ENCODE measurements at places on chromosomes 1 and 21.

DNA sequence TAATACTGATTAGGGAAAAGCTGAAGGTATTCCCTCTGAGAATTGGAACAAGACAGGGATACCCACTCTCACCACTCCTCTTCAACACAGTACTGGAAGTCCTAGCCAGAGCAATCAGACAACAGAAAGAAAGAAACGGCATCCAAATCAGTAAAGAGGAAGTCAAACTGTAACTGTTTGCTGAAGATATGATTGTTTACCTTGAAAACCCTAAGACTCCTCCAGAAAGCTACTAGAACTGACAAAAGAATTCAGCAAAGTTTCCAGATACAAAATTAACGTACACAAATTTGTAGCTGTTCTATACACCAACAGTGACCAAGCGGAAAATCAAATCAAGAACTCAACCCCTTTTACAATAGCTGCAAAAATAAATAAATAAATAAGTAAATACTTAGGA is 78.6 kb downstream of the EXTL2 start:
- DNase-seq = no peak

- DNase-seq = no peak
Observed at GRCh38 chr1:16122916-16123315, 33.0 kb downstream of the EPHA2 start.

- no peak for DNase-seq
Observed at GRCh38 chr21:46109313-46110221, 11.7 kb downstream of the COL6A2 start.

DNA sequence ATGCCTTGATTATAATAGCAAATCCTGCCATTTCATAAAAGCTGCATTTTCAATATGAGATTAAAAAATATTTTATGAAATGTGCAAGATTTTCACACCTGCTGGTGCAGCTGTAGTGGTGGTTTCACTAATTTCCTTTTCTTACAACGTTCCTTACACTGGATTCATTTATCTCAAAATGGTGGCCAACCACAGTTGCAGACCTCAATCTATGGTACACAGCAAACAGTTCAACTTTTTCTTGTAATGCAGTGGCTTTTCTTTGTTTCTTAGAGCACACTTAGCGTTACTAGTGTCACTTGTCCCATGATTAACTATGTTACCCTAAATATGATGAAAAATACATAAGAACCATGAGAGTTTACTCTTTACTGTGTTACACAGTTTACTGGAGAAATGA is 32.7 kb downstream of the FCER1A start:
- DNase-seq = no peak

DNA sequence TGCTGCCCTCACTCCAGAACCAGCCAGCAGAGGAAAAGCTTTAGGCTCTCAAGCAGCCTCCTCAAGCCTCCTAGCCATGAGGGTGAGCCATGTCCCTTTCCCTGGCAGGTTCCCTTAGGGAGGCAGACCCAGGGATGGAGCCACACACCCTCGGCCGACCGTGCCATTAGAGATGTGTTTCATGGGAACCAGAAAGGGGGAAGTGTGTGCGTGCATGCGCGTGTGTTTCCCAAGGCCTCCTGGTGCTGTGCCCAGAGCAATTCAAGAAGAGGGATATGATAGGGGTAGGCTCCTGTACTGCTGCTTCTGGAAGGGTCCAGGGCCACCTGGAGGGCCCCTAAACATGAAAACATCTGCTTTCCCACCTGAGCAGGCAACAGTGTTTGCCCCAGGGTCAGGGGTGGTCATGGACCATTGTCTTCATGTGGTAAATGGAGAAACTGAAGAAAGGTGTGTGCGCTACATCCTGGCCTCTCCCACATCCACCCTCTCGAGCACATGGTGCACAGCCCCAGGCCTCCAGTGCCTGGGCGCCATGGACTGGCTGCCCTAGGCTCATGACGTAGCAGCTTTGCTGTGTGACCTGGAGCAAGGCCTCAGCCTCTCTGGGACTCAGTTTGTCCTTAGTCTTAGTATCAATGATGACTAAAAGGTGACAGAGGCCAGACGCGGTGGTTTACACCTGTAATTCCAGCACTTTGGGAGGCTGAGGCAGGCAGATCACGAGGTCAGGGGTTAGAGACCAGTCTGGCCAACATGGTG is 48.1 kb downstream of the SYF2 start:
- no peak for DNase-seq

DNA sequence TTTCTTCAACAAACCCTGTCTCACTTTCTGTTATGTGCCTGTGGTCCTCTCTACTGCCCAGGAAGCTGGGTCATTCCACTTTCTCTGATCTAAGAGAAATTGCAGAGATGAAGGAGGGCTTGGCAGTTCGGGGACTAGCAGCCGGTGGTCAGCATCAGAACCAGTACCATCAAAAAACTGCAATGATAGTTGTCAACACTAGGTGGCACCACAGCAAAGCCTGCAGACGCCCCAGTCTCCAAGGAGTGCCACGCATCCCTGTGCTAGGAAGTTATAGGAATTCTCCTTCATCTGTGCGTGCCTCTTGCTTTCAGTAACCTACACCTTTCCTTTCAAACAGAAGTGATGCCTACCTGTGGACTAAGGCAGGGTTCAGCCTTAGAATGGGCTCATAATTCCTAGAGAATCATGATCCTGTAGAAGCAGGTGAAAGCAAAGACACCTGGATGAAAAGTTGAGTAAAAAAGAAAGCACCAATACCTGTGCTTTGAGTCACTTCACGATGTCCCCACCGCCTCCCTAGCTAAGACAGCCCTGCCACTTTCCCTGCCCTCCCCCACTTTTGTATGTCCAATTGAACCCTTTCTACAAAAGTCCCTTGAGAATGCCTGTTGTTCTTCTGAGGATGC is 129.2 kb downstream of the ADAMTS1 start:
- DNase-seq = no peak

- no peak for DNase-seq
Observed at GRCh38 chr1:183804916-183805841, at the start of gene RGL1. Gene RGL1, plus strand, starts transcription at chr1:183805120. Its CDS starts 178 bp downstream, at chr1:183805298.

DNA sequence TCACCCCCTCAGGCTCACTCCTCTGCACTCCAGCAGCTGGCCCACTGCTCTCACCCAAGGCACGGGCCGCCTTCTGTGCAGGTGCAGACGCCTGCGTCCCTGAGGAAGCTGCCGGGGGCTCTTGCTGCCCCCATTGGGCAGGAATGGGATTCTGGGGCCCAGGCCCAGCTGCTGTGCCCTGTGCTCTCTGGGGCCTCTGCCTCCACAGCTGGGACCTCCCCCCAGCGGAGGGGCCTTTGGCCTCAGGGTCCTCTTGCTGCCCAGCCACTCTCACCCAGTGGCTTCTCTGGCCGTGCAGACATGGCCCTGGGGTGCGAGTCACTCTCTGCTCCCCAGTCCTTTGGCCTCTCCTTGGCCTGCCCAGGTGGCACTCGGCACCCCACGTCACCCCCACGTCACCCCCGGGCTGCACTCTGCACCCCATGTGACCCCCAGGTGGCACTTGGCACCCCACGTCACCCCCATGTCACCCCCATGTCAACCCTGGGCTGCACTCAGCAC is 19.1 kb upstream of the LRRC3 start:
- DNase-seq = no peak

DNA sequence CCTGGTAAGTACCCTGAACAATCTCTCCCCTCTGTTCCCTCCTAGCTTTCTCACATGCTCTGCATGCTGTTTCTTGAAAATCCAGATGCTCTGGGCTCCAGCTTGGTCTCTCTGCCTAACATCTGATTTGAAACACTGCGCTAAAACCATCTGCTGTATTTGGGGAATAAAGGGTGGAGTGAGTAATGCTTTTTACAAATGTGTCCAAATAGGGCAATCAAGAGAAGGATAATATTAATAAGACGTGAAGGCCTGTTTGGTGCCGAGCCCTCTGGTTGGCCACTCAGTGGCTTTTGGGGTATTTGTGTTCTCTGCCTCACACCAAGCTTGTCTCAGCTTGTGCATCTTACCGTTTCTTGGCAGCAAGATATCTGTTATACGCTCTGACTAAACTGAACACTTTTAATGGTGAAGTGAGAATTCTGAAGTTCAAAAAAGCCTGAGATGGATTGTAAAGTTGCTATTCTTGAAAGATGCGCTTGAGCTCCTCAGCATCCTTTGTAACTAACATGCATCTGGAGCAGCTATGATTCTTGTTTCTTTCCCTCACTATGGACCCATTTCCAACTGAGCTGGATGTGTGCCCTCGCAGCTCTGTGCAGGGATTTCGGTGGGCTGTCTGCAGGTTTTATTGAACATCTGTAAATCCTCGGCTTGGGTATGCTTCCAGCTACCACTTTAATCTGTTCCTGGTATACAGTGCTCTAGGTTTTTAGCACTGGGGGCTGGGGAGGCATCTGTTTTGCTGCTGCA is 269.4 kb downstream of the RWDD3 start:
- no peak for DNase-seq

DNA sequence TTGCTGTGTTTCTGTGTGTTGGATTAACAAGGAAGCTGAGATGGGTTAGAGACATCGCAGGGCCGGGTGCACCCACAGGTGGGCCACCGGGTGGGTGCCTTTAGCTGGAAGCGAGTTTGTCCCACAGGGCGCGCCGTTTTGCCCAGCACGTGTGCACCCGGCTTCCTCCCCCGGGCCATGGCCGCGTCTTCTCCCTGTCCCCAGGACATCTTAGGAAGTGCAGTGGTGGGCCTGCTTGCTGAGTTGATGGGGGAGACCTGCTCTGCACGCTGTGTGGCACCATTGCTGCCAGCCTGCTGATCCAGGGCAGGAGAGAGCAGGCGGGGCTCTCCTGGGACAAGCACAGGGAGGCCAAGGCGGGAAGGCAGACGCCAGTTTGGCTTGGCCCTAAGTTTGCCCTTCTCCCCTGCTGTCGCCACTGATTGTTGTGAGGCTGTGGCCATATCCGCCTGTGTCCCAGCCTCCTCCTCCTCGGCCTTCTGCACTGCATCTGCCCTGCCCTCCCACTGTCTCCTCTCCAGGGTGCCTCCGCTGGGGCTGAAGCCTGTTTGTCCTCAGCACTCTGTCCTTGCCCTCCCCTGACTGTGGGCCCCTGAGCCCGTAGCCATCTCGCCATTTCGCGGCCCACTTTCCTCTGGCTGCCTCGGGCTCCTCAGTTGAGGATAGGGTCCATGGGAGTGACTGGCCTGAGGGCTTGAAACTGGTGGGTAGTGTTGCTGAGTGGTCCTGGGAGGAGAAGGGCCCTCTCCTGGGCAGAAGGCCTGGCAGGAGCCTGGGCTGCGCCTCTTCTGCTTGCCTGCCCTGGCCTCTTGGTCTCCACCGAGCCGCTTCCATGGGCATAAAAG is 47.6 kb downstream of the PKNOX1 start:
- DNase-seq = no peak

DNA sequence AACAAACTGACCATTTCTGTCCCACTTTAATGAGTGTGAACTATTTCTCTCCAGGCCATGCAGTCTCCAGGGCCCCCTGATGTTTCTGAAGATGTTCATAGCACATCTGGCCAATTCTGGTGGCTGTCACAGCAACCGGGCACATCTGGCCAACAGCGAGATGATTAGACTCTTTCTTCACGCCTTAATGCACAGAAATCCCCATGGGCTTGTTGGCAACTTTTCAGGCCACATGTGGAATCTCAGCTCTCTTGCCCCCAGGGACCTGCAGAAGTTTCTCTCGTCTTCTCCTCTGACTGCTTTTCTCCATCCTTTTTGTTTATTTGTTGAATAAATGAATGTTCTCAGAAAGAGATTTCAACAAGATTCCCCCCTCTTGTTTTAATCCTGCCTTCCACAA is 71.2 kb upstream of the HMGB4 start:
- DNase-seq = no peak

DNA sequence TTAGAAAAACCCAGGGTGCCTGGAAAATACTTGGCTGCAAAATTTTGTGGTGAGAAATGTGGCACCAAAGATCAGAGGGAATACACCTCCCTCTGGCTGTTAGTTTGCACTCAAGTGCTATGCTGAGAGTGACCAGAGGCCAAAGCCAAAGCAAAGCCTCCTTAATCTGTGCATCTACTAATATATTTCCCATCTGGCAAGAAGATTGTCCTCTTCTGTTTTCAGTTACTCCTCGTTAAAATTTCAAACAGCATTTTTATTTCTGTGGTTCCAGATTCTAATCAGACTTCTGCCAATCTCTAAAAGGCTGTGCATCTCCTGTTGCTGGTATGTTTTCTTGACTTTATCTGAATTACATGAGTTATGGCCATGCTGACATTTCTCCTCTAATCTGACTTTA is 327.4 kb downstream of the TBX15 start:
- no peak for DNase-seq

- DNase-seq = no peak
Observed at GRCh38 chr1:172662464-172663109, 3.7 kb downstream of the FASLG start.

GRCh38 chr1:220698607-220699016 is 8.4 kb downstream of the C1orf115 start:
- no peak for DNase-seq

- no peak for DNase-seq
Observed at GRCh38 chr1:28064064-28064463, 24.3 kb downstream of the EYA3 start.

GRCh38 chr21:28193189-28193588 is 799.5 kb downstream of the LTN1 start:
- no peak for DNase-seq

DNA sequence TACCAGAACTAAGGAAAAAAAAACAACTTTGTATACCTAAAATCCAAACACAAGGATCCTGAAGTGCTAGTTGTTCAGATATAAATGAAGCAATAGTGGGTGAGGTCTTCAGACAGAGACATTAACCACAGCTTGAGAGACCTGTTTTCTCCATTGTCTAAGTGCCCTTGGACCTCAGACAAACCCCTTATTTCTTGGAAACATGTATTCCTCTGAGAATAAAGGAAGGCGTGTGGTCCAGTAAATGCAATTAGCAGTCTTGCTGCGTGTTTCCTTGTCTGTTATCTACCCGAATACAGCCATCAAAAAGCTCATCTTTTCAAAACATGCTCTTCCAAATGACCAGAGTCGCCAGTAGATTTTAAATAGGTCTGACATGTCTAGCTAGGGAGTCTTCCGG is 291.1 kb upstream of the NFIA start:
- DNase-seq = no peak

DNA sequence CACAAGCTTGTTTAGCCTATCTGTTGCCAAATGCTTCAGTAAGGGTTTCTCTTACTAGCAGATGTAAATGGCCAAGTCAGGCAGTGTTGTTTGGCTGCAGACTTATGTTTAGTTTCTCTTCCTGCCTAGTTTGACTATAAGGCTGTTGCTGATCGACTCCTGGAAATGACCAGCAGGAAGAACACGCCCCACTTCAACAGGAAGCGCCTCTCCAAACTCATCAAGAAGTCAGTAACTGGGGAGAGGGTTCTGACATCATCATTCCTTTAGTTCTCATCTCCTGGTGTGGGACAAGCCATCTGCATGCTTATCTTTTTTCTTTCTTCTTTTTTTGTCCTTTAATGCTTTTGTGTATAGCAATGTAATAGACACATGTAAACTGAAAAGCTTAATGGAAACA is 25.1 kb downstream of the RRP1B start:
- DNase-seq = no peak

- DNase-seq = no peak
Observed at GRCh38 chr1:76336931-76337371, 262.4 kb downstream of the ST6GALNAC3 start.
